Stimulated activated CD8-positive, alpha-beta memory T cell treated with anti-CD3 and anti-CD28 coated beads, Interleukin-7, amount 100 ng/mL, for 24 hours (primary cell): ENCODE measurements at places on chromosomes 3 and 15.

- DNase-seq = no peak
Observed at GRCh38 chr15:68387381-68388143, 44.4 kb downstream of the ITGA11 start.

DNA sequence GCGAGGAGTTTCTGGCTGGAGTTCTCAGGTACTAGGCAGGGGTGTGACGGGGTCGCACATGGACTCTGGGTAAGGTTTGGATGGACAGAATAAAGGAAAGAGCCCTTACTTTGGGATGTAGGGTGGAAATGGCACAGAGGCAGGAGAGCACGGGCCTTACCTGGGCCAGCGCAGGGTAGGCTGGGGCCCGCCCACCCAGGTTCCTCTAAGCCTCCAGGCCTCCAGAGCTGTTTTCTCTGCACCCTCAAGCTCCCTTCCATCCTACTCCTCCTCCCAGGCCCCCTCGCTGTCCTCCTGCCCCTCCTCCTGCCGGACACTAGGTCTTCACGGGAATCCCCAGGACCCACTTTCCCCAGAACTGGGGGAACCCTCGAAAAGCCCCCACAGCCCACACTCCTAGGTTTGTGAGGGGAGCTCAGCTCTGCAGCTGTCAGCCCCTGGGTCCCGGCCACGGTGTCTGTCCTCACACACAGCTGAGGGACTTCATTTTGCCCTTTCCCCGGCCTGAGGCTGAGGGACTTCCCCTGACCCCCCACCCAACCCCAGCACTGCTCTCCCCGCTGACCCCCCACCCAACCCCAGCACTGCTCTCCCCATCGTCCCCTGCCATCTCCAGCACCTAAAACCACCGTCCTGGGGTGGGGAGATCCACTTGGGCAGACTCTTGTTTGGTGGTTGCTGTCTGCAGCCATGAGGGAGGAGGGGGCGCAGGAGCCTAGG lies 53.0 kb upstream of the PCSK6 start:
- DNase-seq = no peak

DNA sequence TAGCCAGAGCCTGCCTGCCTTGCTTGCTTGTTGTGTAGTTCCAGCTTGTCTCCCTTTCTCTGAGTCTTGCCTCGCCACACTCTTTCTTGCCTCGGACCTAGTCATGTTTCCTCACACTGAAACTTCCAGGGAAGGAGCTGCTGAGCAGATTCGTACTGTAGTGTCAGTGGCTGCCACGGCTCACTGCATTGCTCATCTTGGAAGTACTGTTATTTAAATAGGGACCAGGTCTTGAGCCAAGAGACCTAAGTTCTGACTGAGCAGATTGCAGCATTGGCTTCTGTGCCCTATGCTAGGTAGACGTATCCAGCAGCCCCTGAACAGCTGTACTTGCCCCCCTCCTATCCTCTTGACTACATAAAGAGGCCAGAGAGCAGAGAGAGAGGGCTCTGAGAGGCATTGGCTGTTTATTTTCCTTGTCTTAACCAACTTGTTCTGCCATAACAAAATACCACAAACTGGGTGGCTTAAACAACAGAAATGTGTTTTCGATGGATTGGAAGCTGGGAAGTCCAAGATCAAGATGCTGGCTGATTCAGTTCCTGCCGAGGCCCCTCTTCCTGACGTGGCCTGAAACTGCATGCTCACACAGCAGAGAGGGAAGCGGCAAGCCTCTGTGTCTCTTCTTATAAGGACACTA lies 5.8 kb upstream of the RARRES1 start:
- DNase-seq = no peak

GRCh38 chr3:39118079-39118478 lies 10.6 kb downstream of the TTC21A start:
- DNase-seq = no peak

DNA sequence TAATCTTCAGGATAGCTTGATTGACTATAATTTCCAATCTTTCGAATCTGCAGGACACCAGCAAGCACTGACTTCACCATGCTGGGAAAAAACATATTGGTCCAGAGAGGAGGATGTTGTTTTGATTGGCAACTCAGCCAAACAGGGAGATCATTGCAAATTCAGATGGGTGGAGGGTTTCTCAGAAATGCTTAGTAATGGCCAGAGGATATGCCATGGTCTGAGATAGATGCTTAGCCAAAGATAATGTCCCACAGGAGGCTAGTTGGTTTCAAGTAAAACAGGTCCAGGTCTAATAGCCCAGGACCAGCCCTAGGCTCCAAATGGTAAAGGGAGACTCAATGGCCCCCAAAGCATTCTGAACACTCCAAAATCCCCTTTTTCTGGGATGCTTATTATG lies 46.7 kb upstream of the CCDC80 start:
- DNase-seq = no peak

- DNase-seq = no peak
Observed at GRCh38 chr15:63763476-63764123, 70.1 kb downstream of the HERC1 start.

GRCh38 chr3:10319251-10319650 lies 1.7 kb downstream of the SEC13 start:
- DNase-seq = no peak

DNA sequence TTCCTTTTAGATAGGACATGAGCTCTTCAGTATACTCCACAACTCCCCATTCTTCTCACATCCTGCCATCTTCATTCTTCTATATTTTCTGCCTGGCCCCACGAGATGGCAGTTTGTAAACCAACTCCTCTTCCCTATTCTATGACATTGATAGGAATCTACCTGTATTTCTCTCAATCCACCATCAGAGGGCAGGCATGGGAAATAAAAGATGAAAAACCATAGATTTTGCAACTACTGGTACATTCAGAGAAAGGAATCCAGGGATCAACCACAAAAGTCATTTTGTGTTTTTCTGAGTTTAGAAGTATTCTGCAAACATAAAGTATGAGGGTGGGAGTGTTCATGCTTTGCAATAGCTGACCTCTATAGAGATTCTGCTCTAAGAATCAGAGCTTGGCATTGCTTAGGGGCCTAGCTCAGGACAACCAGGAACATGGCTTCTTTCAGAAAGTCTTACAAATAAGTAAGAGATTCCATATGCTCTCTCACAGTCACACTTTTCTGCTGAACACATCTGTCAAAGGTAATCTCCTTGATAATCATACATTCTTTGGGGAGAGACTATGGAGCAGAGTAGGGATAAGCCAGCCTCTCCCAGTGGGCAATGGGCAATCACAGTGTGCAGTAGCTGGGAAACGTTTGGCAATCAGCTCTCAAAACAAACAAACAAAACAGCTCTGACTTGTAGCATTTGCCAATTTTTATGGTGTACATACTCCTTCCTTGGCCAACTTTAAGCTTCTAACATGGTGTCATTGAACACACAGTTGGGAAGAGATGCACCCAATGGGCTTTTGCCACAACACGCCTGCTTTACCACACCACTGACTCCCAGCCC lies 43.1 kb upstream of the SLC25A36 start:
- DNase-seq = no peak

- DNase-seq = no peak
Observed at GRCh38 chr3:127013758-127014535, 31.0 kb downstream of the PLXNA1 start.

DNA sequence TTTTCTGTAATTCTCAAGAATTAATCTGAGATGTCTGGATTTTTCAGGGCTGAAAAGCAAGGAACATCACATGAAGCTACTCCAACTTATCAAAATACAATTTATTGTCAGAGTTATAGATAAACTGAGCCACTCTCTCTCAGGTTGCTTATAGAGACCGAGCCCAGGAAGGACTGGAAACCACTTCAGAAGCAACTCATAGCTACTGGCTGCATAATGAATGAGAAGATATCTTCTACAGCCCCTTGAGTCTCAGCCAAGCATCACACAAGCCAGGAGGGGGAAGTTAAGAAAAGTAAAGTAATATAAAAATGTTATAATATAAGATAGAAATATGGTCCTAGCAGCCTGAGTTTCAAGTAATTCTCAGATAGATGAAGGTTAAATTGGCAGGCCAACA lies 186.0 kb downstream of the TNIK start:
- no peak for DNase-seq

DNA sequence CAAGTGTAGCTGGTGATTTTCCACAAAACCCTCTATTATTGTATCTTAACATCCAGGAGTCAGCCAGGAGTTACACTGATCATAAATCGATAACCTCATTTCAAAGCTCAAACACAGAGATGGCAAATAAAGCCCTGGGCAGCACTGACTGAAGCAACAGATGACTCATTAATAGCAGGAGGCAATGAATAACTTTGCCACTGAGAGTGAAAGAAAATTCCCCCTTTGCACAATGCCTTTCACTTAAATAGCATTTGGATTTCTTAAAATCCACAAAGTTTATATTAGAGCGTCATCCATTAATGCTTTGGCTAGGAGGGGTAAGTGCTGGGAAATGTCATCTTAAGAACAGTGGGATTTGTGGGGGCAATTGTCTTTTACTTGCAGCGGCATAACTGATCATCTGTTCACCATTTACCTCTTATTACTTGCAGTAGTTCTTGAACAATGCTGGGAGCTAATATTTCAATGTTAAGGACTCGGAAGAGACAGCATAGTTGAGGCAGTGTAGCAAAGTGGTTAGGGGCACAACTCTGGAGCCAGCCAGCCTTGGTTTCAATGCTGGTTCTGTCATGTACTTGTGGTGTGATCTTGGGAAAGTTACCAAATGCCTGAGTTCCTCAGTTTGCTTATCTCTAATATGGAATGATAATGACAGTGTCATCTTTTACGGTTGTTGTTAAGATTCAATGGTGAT lies 630.4 kb upstream of the TBL1XR1 start:
- no peak for DNase-seq

GRCh38 chr3:182729903-182730674 lies 63.2 kb upstream of the ATP11B start:
- DNase-seq = no peak

DNA sequence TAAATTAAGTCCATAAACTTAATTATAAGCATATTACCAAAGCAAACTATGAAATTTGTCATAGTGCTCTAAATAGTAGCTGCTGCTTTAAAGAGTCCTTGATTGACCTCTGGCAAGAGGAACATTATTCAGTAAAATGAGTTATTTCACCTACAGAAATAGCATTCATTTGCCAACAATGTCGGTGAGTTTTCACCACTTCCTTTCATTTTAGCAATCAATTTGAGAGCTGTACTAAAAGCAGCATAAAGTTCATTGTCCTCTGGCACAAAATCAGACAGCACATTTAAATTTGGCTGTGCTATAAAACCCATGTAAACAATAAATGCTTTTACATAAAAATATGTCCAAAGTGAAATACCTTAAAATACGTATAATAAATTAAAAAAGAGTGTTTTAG lies 1515.7 kb downstream of the SI start:
- DNase-seq = no peak

- no peak for DNase-seq
Observed at GRCh38 chr3:108862865-108863798, 40.5 kb downstream of the TRAT1 start.

DNA sequence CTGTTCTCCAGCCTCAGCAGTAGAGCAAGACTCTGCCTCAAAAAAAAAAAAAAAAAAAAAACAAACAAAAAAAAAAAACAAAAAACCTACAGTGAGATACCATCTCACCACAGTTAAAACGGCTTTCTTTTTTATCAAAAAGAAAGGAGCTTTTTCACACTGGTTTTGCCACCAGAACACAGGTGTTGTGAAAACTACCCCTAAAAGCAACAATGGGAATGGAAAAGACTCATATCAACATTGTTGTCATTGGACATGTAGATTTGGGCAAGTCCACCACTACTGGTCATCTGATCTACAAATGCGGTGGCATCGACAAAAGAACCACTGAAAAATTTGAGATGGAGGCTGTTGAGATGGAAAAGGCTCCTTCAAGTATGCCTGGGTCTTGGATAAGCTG lies 24.8 kb upstream of the SLC25A38 start:
- no peak for DNase-seq

DNA sequence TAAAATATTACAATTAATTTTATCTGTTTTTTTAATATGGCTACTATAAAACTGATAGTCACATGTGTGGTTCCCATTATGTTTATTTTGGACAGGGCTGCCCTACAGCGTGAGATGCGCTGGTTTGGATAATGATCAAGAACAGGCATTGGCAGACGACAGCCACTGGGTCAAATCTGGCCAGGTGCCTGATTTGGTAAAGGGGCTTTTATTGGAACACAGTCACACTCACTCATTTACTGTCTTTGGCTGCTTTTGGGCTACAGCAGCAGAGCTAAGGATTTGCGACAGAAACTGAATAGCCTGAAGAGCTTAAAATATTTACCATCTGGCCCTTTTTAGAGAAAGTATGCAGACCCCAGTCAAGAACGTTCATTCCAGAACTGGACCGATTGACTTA lies 724.2 kb upstream of the CFAP20DC start:
- no peak for DNase-seq

DNA sequence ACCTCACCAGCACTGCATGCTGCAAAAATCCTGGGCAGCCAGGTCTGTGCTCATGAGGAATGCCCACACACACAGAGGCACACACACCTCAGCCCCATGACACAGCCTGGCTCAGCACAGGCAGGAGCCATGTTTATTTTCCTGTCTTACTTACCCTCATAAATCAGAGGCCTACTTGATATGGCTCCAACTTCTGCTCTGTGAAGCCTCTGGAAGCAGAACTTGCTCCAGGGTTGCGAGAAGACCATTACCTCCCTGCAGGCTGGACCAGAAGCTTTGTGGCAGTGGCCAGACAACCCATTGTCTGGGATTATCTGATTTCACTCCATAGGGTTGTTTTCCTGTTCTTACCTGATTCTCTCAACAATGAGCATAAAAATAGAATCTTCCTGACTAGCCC lies 43.8 kb upstream of the CMTM8 start:
- no peak for DNase-seq

- DNase-seq = no peak
Observed at GRCh38 chr3:10315771-10316344, 5.1 kb downstream of the SEC13 start.

DNA sequence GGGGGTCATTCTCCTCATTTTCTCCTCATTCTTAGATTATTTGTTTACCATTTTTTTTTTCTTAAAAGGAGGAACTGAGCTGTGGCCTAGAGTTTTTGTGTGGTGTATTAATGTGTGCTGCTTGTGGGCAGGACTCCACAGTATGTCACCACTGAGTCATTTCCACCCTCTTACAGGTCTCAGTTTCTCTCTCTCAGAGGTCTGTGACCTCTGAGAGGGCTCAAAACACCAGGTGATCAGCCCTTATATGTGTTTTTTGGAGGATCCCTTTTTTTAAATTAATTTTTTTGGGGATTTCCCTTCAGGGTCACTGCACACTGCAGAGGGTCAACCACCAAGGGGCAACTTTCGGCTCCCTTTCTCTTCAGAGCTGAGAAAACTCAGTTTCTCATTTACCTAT lies 166.4 kb downstream of the SUCNR1 start:
- DNase-seq = no peak

DNA sequence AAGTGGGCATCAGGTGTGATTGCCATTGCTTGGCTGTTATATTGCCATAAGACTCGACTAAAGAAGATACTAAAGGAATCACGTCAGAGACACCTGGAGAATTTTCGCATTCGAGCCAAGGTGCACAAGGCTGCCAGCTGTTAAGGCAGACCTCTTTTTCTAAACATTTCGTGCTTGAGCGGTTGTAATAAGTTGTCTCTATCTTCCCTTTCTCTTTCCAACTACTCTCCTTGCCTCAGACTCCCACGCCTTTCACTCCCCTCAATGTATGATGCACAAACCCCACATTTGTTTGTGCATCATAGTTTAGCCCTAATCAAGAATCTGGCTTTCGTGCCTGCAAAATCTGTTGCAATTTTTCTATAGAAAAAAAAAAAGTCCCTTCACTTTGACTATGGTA lies 118.0 kb downstream of the IQCH start:
- DNase-seq = no peak
